ENCODE measurements at places on chromosomes 5 and 9.

DNA sequence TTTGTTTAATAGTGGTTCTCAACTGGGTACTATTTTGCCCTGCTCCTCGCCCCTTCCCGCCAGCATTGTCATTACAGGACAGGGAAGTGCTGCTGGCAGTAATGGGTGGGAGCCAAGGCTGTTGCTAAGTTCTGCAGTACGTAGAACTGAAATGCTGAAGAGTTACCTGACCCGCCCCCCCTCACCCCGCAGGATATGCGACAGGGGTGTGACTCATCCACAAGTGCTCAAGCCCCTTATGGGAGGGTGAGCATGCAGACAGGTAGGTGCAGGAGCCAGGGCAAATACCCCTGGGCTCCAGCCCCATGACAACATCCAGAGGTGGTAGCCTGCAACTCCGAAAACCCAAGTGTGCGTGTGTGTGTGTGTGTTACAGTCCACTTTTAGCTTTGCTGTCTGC lies 35.7 kb downstream of the LRRC70 start:
- no peak for DNase-seq

DNA sequence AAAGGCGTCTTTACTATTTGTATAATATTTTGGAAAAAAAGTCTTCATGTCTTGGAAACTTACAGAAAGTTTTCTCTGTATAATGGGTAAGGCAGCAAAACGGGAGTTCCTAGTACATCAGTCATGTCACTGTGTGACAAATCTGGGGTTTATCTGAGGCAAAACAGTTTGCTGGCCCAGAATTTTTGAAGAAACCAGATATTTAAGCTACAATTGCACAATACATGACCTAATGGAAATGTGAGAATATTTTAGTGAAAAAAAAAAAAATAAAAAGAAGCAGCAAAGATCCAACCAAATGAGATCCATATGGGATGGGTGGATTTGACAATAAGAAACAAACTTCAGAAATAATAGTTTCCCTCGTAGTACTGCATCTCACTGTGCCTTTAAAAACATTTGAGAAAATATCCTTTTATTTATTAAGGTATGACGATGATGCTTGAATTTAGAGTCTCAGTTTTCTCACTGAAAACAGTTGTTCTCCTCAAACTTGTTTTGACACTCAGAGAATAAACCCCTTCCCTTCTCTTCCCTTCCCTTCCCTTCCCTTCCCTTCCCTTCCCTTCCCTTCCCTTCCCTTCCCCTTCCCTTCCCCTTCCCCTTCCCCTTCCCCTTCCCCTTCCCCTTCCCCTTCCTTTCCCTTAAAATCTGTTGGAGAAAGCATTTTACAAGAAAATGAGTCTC lies 180.5 kb upstream of the TUT7 start:
- peak; percentile 61 for DNase-seq

DNA sequence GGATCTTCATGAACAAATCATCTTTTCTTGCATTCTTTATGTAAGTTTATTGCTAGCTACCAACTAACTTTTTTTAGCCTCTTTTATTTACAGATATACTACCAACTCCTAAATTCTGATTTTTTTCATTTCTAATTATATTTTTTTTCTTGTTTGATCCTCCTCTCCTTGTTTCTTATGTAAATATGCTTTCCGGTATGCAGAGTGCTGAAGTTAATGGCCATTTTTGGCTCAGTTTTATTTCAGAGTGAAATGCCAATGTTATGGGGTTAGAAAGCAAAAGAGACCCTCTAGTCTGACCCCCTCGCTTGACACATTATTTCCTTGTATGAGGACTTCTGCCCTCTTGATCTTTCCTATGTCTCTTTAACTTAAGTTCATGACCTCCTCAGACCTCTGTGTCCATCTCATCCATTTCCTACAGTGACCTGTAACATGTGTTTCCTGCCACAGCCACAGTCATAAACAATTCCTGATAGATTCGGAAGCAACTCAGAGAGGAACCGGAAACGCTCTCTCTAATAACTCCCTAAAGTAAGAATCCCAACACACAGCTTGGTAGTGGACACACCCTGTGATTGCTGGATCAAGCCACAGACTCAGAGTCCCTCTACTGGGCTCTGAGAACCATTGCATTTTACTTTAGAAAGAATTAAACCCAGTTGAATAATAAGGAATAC lies 42.9 kb upstream of the AFAP1L1 start:
- peak; percentile 89 for DNase-seq

DNA sequence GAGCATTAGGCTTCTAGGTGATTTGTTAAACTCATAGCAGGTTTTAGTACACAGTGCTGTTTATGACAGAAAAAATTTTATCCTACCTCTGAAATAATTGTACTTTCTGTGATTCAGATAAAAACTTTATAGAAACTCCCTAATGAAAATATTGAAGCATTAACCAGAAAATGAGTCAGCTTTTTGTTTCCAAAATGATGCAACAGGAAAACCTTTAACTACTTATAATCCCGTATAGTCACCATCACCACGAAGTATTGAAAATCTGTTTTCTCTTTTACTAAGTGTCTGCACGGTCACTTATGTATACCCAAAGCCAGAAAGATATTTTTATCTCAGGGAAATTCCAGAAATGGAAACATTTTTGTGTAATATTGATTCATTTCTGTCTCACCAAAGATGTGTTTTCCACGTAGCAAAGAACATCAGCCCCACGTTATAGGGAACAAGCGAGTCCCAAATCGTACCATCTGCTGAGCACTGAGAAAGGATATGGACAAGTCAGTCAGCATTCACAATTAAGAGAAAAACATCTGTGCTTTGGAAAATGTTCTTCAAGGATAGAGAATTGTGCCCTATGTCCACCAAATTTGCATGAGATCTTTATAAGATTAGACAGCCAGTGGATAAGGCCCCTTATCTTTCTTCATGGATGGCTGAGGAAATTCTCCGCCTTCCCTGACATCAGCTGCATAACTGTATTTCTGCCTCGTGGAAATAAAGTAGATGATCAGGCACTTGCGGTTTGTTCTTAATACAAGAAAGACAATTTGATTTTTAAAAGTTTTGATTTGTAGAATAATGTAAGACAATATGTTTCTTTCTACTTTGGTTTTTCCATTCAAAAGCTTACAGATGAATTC lies 41.9 kb downstream of the TNFAIP8 start:
- DNase-seq, result peak; percentile 59

GRCh38 chr9:9395539-9395938 lies 1217.3 kb downstream of the PTPRD start:
- no peak for DNase-seq

DNA sequence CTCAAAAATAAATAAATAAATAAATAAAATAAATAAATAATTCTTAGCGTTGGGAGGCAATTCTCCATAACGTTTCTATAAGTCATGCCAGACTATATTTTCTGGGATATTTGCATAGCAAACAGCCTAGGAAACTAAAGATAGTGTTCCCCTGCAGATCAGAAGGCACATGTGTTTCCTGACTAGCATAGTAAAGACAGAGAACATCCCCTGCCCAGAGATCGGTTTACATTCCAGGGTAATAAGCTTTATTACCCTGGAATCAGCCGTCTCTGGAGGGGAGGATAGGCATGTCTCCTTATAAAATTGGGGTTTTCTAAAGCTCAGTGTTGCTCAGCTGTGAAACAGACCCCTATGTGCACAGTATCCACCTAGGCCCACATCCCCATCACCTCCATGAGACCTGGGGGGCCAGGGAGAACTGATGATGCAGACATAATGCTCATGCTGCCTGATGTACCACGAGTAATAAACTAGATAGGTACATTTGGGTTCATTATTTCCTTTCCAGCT lies 36.9 kb upstream of the IFNK start:
- DNase-seq, result no peak

GRCh38 chr5:122291000-122291901 lies 20.8 kb upstream of the SNCAIP start:
- no peak for DNase-seq

- DNase-seq, result peak; percentile 9
These were observed 22.5 kb downstream of the MUSK start for GRCh38 chr9:110691002-110691549.

DNA sequence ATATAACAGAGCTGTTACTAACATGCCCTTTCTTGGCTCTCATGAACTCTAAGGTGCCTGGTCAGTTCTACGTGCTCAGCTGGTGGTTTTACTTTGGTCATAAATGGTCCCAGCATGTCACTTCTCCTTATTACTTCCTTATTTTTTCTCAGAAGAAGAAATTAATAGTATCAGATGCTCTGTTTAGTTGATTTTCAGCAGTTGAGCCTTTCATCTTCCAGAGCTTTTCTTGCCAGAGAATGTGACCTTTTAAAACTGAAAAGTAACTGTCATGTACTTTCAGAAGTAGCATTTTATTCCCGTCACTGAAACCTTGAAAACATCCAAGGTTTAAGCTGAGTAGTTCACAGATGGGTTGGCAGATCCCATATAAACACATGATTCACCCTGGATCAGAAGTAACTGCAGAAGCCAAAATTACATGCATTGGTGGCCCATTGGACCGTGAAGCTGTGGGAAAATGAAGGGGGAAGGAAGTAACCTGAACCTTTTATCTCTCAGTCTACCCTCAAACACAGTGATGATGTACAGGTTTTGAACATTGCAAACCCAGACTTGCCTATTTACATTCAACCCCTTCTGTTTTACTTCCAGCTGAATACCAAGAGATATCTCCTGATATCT lies 50.5 kb downstream of the HACD4 start:
- DNase-seq, result peak; percentile 74

- DNase-seq, result peak; percentile 11
These were observed 19.4 kb downstream of the CDKN2AIPNL start for GRCh38 chr5:134392301-134392700.

- no peak for DNase-seq
These were observed 144.7 kb upstream of the C9orf72 start for GRCh38 chr9:27717991-27718390.

DNA sequence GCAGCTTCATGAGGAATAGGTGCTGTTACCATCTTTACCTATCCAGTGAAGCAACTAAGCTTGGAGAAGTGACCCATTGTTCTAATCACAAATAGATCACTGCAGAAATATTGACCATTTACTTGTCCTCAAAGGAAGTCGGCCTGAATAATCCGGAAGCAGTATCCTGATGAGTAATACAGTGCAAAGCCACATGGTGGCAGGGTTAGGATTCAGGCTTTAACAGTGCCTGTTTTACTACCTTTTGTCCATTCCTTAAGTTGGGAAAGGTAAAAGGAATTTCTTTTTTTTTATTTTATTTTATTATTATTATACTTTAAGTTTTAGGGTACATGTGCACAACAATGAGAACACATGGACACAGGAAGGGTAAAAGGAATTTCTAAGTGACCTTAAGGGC lies 336.3 kb downstream of the KDM4C start:
- DNase-seq, result no peak

DNA sequence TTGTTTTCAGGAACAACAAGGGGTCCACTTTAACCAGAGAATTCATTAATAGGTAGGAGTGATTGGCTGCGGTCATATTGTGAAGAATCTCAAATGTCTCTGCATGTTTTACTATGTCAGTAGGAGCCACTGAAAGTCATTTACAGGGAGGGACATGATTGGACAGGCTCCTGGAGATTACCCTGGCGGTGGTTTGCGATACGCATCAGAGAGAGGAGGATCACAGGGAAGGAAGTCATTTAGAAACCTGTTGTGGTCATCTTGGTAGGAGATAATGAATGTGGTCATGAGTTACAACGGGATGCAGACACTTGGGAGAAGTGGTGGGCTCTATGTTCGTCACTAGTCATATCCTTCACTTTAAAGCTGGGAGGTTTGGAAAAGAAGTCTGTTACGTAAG lies 262.8 kb downstream of the FAM114A2 start:
- no peak for DNase-seq

- DNase-seq, result no peak
These were observed 195.5 kb downstream of the SNCAIP start for GRCh38 chr5:122507581-122507980.

DNA sequence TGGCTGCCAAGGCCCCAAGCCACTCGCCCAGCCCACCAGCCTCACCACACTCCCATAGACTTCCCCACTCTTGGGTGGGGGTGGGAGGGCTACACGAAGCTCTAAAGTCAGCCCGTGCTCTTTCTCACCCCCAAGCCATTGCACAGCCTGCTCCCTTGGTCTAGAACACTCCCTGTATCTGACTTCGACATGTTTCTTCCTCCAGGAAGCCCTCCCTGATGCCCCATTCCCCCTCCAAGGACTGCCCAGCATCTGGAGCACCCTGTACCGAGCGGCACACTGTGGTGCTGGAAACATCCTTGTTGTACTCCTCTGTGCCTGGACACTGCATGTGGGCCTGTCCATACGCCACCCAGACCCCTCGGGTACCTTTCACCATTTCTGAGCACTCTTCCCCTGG lies 49.4 kb upstream of the KCNMB1 start:
- DNase-seq, result no peak

DNA sequence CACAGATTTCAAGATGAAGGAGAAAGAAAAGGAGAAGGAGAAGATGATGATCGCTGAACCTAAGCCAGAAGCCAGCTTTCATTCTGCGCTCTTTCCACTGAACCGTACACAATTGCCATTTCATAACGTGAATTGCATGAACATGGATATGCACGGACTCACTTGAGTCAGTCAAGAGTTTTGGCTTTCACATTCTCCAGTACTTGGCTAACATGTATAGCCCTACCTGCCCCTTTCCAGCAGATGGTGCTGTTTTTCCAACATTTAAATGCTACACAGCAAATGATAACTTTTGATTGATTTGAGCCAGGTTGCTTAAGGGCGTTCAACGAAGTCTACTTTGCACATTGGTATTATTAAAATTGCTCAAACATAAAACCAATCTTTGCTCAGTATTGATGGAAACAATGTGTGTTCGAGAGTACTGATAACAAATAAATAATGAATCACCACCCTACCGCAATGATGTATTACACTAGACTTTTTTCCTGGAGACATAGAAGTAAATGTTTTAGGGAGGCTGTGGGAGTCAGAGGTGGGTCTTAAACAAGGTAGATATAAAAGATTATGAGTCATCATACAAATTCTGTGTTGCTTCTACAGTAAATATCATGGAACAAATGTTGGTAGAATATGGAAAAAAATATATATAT lies 196.4 kb downstream of the TRPM3 start:
- peak; percentile 82 for DNase-seq

DNA sequence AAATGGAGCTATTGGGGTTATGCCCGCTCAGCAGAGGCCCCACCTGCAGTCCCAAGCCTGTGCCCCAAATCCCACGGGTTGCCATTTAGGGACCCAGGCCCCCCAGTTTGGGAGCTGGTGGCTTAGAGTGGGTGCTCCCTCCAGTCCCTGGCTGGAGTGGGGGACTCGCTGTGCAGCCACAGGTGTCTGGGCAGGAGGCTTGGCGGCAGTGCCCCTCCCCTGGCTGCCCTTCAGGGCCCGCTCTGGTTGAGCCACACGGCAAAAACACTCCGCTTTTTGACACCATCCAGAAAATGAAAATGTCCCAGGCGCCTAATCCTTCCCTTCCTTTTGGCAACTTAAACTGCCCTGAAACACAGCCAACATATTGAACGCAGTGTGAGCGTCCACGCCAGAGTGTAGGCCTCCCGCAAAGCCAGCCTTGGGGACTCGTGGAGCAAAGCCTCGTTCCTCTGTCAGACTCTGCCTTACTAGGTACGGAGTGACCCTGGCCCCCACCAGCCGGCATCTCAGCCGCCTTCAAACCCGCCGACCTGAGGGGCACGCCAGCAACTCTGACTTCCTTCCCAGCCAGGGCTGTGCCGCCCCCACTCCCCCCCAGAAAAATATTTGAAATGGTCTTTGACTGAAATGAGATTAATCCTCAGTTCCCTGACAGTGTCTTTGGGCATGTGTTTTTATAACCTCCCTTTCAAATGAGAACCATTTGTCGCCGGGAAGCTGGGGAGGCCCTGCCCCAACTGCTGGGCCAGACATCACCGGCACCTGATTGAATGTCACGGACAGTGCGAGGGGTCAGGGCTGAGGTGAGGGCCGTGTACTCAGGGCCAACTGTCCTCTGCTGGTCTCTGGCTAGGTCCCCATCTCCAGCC lies 98.5 kb upstream of the LMX1B start:
- DNase-seq, result no peak

All from HFFc6 (cell line).